Astrocyte of the spinal cord (primary cell): ENCODE measurements at places on chromosomes 5 and 9.

DNA sequence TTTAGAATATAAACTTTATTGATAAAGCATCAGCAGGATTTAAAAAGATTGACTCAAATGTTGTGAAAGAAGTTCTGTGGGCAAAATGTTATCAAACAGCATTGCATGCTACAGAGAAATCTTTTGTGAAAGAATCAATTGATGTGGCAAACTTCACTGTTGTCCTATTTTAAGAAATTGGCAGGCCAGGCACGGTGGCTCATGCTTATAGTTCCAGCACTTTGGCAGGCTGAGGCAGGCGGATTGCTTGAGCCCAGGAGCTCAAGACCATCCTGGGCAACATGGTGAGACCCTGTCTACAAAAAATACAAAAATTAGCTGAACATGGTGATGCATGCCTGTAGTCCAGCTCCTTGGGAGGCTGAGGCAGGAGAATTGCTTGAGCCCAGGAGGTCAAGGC is 17.4 kb downstream of the ZBTB43 start:
- DNase-seq = no peak

DNA sequence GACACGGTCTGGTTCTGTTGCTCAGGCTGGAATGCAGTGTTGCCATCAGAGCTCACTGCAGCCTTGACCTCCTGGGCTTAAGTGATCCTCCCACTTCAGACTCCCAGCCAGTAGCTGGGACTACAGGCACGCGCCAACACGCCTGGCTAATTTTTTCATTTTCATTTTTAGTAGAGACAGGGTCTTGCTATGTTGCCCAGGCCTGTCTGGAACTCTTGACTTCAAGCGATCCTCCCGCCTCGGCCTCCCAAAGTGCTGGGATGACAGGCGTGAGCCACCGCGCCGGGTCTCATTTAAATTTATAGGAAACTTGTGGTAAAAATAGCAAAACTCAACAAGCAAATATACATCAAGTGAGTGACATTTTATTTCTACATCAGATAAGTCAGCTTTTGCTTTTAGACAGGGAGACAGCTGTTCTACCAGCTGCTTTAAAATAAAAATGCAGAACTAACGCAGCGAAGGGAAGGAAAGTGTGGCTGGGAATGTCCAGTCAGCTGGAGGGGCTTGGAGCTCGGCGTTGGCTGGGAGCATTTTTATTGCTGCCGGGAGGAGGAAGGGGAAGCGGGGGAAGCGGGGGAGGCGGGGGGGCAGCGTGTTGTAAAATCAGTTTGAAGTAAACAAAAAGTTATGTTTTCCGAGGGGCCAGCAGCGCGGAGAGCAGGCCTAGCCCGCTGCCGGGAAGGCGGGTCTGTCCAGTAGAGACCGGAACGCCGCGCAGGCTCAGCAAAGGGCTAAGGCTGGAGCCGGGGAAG is 707 bp upstream of the ZFYVE16 start:
- no peak for DNase-seq

DNA sequence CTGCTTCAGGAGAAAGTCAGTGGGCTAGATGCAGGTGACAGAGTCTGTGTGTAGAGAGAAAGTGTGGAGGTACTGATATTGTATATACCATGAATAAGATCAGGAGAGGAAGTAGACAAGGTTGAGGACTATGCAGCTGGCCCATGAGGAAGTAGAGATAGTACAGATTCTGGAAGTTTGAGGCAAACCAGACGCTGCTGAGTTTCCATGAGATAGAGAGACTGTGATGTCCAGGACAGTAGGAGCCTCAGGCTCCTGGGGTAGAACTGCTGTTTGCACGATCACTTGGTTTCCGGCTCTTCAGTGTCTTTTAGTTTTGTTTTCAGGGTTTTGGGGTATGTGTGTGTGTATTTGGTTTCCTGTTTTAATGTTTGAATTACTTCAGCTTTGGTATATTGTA is 13.6 kb downstream of the OTULINL start:
- DNase-seq = no peak

DNA sequence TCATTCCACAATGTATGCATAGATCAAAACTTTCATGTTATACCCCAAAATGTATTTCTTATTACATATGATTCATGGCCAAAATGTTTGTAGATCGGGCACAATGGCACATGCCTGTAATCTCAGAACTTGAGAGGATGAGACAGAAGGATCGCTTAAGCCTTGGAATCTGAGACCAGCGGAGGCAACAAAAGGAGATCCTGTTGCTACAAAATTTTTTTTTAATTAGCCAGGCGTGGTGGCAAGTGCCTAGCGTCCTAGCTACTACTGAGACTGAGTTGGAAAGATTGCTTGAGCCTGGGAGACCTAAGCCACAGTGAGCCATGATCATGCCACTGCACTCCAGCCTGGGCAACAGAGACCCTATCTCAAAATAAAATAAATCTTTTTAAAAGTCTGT is 89.9 kb downstream of the MAPKAP1 start:
- DNase-seq = no peak

GRCh38 chr9:23341346-23341745 is 484.7 kb downstream of the ELAVL2 start:
- no peak for DNase-seq

- DNase-seq = no peak
Measured at GRCh38 chr5:54602475-54602874, 84.9 kb downstream of the SNX18 start.

DNA sequence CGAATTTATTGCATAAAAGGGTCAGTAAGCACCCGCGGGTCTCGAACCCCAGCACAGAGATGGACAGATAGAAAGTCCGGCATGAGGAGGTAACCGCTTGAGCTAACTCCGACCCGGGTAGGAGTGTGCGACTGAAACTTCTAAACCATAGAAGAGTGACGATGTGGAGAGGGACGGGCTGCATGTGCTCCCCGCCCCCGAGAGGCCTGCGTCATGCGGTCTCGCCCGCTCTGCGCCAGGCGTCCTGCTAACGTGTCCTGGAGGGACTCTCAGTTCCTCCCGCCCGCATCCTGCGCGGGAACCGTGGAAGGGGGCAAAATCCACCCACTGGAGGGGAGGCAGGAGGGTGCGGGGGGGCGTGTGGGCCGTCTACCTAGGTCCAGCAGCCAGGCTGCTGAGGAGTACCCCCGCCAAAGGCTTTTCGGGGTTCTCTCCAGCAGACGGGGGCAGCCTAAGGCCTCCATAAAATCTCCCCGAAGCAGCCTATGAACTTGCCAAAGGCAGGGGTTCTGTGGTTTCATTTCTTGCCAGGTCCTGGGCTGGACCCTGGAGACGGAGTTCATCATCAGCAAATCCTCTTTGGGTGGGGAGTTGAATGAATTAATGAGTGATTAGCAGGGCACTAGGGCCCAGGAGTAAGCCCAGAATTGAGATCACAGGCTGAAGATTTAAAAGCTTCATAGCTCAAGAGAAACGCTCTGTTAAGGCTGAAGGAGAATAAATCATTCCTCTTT is 51.9 kb downstream of the TGFBI start:
- DNase-seq = peak; percentile 95

- DNase-seq = peak; percentile 97
Measured at GRCh38 chr5:159905496-159905895, 10.8 kb upstream of the ADRA1B start.

DNA sequence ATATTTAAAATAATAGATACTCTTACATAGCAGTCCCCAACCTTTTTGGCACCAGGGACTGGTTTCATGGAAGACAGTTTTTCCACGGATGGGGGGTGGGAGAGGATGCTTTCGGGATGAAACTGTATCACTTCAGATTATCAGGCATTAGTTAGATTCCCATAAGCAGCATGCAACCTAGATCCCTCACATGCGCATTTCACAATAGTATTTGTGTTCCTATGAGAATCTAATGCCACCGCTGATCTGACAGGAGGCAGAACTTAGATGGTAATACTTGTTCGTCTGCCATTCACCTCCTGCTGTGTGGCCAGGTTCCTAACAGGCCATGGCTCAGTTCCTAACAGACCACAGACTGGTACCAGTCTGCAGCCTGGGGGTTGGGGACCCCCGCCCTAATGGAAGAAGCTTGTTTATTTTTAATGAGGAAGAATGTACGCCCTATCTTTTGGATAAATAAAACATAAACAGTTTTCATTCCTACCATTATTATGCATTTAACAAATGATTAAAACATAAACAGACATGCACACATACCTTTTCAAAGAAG is 187.7 kb downstream of the ZSWIM6 start:
- DNase-seq = no peak
